ENCODE measurements at places on chromosomes 6 and 20.

DNA sequence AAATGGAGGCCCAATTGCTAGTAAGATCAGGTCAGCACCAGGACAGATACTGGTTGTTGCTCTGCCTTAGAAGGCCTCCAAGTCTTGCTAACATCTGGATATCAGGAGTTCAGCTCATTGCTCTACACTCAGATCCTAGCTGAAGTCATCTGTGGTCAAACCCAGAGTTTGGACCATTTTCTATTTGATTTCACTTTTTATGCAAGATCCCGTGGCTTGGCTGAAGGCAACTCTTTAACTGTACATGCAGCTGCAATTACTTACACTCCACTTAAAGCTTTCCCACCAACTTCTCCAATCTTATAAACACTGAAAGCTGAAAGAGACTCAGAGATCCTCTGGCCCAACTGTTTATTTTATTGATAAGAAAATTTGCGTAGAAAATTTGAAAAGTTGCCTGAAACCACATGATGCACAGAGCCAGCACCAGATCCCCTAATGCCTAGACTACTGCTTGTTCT, 2.7 kb downstream of the SLC17A2 start:
- no peak for DNase-seq

GRCh38 chr6:117513778-117514365, 31.4 kb downstream of the DCBLD1 start:
- no peak for DNase-seq

DNA sequence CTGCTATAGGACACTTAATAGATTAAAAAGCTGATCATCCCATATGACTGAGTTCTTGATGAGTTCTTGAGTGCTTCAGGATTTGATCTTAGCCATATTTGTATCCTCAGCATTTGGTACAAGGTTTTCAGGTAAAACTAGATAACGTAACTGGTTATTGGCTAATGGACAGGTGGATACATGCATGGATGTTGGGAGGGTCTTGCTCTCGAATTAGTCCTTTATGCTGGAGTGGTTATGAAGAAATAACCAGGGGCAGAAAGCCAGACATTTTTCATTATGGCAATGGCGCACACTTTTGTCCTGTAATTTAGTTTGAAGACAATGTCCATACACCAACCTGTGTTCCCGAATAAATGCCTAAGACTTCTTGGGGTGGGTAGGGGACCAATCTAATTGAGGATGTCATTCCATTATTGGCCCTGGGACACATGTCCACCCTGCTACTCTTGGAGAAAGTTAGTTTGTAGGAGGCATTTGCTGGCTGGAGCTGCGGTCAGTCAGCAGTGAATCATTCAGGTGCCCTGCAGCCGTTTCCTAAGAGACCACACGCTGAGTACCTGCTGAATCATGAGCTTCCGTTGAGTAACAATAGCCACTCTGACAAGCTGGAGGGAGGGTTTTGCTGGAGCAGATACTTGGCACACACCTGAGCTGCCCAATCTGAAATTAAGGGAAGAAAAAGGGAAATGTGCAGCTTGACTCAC, 194.4 kb downstream of the FOXA2 start:
- no peak for DNase-seq

DNA sequence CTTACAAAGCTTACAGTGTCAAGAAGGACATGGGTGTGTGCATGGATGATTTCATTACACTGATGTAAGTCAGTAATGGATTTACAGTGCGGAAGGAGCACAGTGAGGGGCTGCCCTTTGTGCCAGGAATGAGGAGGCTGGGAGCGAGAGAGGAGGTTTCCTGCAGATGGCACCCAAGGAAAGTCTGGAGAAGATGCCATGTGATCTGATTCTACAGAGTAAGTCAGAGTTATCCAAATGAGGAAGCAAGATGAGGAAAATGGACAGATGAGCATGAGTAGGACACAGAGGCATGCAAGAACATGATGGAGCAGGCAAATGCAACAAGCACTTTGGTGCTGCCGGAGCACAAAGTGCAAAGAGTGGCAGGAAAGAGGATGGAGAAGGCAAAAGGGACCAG, 29.7 kb downstream of the MAP7 start:
- DNase-seq = no peak

DNA sequence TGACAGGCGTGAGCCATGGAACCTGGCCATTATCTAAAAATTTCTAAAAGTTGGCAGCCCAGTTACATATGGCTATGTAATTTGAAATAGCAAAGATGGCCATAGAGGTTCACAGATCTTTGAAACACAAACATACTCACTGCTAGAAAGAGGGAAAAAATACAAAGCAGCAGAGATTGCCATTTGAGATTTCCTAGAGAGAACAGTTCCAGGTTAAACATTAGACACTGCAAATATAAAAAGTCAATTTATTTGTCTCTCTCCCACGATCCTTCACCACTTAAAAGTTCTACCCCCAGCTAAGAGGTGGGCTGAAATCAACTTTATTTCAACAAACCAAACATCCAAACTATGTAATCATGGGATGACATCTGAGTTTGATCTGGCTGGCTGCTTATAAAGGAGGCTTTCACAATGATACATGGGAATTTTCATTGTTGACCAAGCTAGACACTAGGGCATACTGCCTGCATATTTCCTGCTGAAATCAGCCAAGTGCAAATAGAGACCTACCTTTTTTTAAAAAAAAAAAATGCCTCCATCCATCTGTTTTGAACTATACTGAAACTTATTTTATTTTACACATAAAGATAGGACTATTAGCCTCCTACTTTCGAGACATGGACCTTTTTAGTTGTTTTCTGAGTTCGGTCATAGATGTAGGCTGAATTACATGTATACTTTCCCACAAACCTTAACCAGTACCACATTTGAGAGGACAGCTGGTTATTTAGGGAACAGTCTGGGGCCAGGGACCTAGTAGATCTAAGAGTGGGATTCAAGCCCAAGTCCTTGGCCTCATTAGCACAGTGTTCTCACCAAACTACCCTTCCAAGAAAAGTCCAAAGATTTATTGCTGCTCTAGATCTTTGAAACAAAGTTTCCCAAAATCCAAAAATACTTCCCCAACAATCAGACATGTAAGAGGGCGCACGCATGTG, 16.6 kb downstream of the DCDC2 start:
- no peak for DNase-seq

DNA sequence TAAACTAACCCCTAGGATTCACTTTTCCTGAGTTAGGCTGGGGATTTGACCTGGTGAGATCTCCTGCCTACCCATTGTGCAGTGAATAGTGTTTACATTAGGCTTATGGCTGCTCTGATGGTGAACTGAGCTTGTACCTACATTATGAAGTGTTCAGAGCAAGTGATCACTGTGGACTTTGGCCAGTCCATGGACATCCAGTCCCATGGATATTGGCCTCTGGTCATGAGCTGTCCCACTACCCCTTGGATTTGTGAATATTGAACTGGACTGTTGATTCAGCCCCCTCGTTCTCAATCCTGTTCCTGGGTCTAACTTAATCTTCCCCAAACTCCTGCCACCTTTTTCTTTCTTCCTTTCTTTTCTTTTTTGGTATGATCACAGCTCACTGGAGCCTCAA, 13.8 kb downstream of the ASIP start:
- DNase-seq = no peak

DNA sequence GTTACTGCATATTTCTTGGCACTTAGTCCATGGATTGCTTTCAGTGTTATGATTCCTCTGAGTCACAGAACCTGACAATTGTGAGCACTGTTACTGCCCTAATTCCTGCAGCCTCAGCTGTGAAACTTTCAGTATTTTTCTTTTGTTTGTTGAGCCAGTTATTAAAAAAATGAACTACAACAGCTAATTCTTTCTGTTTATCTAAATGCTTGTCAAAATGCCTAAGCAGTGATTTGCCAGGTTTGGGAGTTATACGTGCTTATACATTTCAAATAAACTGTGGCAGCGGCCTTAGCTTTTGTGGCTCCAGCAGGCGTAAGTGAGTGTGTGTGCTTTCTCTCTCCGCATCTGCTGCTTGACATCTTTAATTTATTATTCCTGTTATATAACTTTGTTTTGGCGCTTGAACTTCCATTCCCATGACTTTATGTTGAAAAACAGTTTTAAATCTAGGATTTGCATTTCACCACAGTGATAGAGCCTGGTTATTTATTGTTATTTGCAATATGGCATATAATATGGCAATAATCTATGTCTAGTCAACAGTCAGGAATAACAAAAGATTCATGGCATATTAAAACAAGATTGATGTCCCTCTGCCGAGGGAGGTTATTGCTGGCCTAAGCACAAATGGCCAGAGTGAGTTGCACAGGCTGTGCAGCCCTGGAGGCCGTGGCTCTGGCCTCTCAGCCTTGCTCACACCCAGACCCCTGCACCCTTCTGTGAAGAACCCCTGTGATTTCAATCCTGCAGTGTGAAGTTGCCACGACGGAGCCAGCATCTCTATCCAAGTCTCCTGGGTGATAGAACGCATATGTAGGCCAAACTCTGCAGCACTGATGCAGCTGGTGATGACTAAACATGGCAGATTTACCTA, 303.4 kb downstream of the THBS2 start:
- DNase-seq = no peak

DNA sequence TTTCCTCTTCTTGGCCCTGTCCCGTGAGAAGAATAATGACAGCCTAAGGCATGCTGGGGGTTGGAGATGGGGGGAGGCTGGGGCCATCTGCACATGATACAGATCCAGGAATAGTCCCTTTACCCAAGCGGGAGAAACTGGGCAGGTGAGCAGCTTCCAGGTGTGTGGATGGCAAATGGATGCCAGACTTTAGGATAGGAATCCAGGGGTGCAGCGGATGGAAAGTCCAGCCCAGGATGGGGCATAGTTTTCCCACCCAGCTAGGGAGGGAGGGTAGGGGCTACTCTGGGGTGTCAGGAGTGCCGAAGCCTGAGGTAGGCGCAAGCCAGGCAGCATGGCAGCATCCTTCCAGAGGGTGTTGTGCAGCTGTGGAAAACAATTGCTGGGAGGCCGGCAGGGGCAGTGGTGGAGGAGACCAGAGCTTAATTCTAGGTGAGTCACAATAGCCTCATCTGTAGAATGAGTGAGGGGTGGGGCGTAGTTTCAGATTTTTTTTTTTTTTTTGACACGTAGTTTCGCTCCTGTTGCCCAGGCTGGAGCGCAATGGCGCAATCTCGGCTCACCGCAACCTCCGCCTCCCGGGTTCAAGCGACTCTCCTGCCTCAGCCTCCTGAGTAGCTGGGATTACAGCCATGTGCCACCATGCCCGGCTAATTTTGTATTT, 15.4 kb upstream of the FAM110A start:
- DNase-seq = no peak

DNA sequence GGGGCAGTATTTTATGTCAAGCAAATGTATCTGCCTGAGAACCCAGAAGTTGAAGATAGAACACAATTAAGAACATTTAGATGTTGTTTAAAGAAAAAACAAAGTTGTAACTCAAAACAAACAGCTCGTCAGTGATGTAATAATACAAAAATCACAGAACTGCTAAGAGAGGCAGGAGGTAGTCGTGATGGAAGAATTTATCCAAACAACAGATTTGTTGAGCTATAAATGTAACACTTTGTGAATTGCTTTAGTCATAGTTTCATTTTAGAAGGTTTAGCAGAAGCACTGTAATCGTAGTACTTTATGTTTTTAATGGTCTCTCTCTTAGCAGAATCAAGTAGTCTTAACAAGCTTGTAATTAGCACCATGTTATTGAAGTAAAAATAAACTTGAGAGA, 73.6 kb downstream of the SCAF8 start:
- no peak for DNase-seq

GRCh38 chr6:151963001-151963400, 155.5 kb downstream of the ESR1 start:
- DNase-seq = no peak

GRCh38 chr6:113734982-113735381, 122.2 kb upstream of the MARCKS start:
- DNase-seq = no peak

DNA sequence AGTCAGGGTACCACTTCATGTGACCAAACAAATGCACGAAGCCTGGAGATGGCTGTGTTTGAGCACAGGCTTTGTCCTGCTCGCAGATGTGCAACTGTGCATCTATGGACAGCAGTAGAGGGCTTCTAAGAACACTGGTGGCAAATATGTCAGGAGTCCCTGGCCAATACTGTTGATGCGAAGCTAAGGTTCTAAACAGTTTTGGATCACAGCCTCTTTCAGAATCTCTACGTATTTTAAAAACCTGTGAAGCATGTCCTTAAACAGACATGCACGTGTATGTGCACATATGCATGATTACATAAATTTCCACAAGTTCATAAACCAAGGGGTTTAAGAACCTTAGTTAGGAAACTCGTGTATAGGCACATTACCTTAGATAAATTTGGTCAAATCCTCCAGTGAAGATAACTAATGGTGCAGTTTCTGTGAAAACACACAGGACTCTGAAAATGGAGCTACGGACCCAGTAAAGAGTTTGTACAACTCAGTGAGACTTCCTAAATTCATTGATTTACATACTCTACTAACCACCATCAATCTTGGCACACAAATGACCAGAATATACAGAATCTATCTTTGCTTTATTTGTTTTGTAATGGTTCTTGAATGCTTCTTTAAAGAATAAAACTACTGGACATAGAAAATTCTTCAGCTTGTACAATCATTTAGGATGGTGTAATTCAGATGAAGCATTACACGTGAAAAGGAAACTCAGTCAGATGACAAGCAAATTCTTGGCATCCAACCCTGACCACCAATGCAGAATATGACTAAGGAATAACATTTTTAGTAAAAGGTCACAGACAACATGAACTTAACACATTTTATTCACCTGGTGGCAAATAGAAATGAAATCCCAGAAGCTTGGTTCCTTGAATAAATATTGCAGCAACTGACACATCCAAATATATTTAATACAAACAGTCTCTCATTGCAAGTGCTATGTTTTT, 27.4 kb downstream of the KCNQ5 start:
- DNase-seq = no peak

DNA sequence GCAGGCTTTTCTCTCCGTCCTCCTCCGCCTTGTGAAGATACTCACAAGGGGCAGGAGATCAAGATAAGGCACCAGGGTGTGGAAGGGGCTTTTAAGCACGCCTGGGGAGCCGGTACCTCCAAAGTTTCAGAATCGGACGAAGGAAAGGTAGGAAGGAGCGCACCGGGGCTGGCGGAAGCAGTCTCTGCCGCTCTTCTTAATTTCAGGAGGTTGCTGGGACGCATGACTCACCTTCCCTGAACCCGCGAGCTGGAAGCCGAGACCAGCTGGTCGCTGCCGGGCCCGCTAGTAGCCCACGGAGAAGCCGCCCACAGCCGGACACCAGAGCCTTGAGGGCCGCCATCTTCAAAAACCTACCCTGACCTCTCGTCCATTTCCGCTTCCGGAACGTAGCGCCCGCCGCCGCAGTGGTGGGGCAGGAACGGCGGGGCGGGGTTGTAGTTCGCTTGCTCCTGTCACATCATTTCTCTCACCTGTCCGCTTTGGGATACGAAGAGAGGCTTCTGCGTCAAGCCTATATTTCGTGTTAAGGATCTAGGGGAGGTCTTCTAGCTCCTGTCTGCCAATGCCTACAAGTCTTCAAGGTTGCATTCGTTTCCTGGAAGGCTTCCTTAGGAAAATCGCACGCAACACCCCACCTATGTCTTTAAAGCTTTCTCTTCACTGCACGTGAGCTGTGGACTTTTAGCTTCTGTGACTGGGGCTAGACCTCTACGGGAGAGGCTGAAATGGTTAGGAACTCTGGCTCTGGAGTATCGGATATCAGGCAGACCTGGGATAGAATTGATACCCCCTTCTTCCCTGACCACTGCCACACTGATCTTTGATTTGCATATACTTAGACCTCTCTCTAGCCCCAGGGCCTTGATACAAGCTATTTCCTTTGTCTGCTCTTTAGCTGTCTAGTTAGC, at the start of gene MRPS18A:
Gene MRPS18A, minus strand, starts transcription at position 355 of the 911 bp plus-strand sequence. Its CDS starts 12 bp downstream, at position 343.
- peak; percentile 71 for DNase-seq

GRCh38 chr20:36855241-36855657, 20.7 kb upstream of the TLDC2 start:
- no peak for DNase-seq

Data from T-helper 9 cell (primary cell).